ENCODE measurements at places on chromosomes 3 and 15.

DNA sequence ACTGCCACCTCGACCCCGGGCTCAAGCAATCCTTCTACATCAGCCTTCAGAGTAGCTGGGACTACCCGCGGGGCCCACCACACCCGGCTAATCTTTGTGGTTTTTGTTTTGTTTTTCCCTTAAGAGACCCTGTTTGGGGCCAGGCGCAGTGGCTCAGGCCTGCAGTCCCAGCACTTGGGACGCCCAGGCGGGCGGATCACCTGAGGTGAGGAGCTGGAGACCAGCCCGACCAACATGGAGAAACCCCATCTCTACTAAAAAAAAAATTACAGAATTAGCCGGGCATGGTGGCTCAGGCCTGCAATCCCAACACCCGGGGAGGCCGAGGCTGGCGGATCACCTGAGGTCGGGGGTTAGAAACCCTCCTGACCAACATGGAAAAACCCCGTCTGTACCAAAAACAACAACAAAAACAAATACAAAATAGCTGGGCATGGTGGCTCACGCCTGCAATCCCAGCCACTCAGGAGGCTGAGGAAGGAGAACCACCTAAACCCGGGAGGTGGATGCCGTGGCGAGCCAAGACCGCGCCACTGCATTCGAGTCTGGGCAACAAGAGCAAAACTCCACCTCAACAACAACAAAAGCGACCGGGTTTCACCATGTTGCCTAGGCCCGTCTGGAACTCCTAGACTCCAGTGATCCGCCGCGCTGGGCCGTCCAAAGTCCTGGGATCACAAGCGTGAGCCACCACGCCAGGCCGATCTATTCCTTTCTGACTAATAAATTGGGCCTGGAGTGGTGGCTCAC is 8.1 kb upstream of the FAN1 start:
- no peak for DNase-seq

GRCh38 chr3:49411535-49411967 is 225 bp downstream of the RHOA start:
- no peak for DNase-seq

- no peak for DNase-seq
Measured at GRCh38 chr15:96416218-96416933, 85.9 kb downstream of the NR2F2 start.

- peak; percentile 45 for DNase-seq
Measured at GRCh38 chr15:92970656-92971055, 70.5 kb downstream of the CHD2 start.

DNA sequence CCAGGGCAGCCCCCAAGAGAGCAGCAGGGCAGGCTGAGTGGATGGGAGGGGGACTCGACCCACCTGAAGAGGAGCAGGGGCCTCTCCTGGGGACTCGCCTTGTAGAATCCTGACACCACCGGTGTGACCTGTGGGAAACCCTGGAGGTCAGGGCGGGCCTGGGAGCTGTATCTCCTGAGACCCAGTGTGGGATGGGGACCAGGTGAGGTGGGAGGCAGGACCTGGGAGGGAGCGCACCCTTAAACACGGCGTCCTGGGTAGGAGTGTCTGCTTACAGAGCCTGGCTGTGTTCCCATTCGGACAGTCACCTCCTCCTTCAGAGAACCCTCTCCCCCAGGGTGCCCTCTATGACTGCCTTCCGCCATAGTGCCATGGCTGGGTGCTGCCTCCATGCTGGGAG is 27.1 kb downstream of the C15orf39 start:
- DNase-seq: no peak

GRCh38 chr3:183949690-183950089 is 65.0 kb upstream of the PARL start:
- no peak for DNase-seq

GRCh38 chr3:153829606-153830170 is 291.5 kb upstream of the ARHGEF26 start:
- peak; percentile 18 for DNase-seq

DNA sequence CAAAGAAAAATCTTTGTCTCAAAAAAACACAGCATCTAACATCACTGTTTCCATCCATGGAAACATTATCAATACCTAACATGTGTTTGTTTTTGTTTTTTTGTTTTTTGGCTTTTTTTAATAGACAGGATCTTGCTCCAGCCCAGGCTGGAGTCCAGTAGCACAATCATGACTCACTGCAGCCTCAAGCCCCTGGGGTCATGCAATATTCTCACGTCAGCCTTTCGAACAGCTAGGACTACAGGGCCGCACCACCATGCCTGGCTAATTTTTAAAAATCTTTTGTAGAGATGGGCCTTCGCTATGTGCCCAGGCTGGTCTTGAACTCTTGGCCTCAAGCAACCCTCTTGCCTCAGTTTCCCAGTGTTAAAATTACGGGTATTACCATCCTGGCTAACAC is 52.8 kb downstream of the RAF1 start:
- DNase-seq: no peak

- peak; percentile 63 for DNase-seq
Measured at GRCh38 chr15:70794596-70795310, 31.4 kb upstream of the UACA start.

- no peak for DNase-seq
Measured at GRCh38 chr3:185843126-185843525, 18.3 kb upstream of the IGF2BP2 start.

DNA sequence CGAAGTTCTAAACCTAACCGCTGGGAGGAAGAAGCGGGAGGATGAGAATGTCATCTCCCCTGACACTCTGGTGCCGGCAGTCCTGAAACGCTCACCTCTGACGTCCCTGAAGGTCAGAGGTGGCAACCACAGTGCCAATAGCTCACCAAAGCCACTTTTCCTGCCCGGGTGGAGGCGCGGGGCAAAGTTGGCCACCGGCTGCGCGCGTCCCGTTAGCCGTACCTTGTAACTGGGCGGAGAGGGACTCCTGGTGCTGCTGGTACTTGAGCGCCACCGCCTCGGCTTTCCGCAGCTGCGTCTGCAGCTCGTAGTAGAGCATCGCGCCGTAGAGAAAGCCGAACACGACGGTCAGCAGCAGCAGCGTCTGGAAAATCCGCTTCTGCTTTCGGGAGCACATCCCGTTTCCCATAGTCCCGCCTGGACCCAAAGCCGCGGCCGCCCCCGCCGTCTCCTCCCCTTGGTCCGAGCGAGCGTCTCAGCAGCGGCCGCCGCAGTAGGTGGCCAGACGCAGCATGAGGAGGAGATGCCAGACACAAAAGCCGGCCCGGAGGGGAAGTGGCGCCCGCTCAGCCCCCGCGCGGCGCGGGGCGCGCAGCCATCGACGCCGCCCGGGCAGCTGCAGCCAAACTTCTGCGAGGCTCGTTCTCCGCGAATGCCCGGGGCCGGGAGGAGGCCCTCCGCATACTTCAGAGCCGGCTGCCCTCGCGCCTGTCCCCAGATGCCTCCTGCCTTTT is 680 bp downstream of the GOLIM4 start:
- DNase-seq: peak; percentile 66

GRCh38 chr15:40182358-40183029 is 21.6 kb downstream of the BUB1B start:
- DNase-seq: no peak

GRCh38 chr3:100956276-100956675 is 36.9 kb downstream of the ABI3BP start:
- no peak for DNase-seq

GRCh38 chr3:186458306-186459107 is 85.7 kb downstream of the CRYGS start:
- DNase-seq: no peak

GRCh38 chr3:13125092-13126015 is 52.1 kb upstream of the IQSEC1 start:
- DNase-seq: no peak

- no peak for DNase-seq
Measured at GRCh38 chr3:45958321-45958791, 15.1 kb downstream of the CXCR6 start.

DNA sequence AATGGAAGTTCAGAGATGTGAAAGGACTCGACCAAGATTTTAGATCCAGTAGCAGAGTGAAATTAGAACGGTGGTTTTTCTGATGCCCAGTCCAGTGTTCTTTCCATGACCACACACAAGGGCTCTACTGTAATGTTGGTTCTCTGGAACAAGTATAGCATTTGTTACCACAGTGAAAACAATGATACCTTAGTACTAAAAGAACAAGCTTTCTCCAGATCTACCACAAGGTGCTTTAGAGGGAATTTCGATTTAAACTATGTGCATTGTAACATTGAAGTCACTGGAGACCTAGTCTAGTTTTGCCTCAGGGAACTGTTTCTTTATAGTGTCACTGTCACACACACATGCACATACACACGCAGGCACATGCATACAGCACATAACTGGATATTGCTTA is 12.8 kb upstream of the CCNL1 start:
- DNase-seq: no peak

- no peak for DNase-seq
Measured at GRCh38 chr3:134965865-134966481, 170.9 kb downstream of the EPHB1 start.
